ENCODE measurements at places on chromosomes 4 and X.

GRCh38 chr4:40206426-40206825 lies 9.6 kb downstream of the RHOH start:
- no peak for DNase-seq

GRCh38 chr4:156628858-156629257 lies 342.7 kb downstream of the PDGFC start:
- DNase-seq: no peak

- DNase-seq: no peak
These were observed 39.6 kb upstream of the SRPX start for GRCh38 chrX:38260231-38260630.

DNA sequence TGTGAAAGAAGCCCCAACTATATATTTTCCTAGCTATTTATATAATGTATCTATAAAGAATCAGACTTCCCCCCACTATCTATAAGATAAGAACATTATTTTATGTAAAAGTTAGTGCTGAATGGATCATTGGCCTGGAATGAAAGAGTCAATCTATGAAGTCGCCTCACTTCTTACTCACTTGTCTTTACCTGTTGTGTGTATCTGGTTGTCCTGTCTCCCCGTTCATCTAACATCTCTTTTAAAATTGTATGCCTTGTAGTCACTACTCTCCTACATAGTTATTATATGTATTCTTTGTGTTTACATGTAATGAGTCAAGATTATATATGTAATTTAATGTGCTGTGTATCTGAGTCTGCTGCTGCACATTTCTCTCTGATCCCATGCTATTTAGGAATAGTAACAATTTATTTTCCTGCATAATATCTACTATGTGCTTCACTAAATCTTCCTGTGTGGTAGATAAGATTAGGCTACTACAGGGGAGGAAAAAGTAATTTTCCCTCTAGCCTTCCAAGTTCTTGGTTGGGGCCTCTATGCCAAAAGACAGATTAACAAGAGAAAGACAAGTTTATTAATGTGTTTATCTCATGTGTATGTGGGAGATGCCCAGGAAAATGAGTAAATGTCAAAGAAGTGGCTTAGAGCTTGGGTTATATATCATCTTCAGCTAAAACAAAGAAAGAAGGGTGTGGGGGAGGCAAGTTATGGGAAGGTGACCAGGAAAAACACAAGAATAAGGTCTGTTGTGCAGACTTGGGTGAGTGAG lies 77.6 kb upstream of the FRMPD4 start:
- DNase-seq: no peak

- no peak for DNase-seq
These were observed 32.0 kb downstream of the LAS1L start for GRCh38 chrX:65502618-65503017.

DNA sequence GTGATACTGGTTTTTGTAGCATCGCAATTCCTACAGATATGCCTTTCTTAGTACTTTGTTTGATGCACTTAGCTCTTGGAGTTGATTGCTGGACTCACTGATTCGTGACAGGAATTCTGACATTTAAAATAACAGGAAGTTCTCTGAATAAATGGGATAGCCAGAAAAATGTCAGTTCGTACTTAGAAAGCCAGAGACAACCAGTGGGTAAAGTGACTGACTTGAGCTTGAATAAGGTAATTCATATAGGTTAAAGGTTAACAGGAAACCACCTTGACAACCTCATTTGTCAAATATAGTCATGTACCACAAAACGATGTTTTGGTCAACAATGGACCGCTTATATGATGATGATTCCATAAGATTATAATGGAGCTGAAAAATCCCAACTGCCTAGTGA lies 181.4 kb downstream of the RPA4 start:
- DNase-seq: no peak

GRCh38 chrX:108309144-108309543 lies 129.1 kb downstream of the COL4A6 start:
- no peak for DNase-seq

- DNase-seq: no peak
These were observed 49.8 kb upstream of the PRPS2 start for GRCh38 chrX:12741416-12741815.

GRCh38 chr4:152052451-152053057 lies 291.7 kb upstream of the GATB start:
- DNase-seq: no peak

DNA sequence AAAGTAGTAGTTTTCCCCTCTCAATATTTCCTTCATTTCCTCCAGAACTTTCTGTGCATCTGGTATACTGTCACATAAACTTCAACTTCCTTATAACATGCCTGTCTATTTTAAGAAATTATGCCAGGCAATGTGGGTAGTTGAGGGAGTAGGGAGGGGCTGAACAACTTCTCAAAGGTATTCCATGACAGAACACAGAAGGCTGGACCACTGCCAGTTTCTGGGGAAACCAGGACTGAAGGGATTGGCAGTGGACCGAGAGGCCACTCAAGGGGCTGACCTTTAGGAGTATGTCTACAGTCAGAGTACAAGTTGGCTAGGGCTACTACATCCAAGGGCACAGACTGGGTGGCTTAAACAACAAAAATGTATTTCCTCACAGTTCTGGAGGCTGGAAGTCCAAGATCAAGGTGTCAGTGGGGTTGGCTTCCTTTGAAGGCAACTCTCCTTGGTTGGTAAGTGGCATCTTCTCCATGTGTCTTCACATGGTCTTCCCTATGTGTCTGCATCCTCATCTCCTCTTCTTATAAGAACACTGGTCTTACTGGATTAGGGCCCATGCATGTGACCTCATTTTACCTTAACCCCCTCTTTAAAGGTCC lies 6.9 kb downstream of the SH3RF1 start:
- no peak for DNase-seq

DNA sequence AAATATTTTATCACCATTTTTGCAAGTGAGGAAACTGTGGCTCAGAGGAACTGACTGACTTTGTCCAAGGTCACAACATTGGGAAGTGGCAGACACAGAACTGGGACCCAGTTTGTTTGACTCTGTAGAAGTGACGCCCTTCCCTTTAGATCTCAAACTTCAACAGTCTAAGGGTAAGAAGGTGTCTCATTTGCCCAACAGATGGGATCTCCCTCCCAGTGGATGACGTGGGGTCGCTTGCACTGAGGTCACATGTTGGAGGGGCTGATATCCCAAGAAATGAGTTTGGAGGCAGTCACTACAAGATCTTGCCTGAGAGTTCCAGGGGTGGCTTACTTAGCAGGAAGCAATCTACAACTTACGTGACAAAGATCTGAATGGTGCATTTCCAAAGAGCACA lies 172.5 kb upstream of the GPC4 start:
- DNase-seq: no peak

DNA sequence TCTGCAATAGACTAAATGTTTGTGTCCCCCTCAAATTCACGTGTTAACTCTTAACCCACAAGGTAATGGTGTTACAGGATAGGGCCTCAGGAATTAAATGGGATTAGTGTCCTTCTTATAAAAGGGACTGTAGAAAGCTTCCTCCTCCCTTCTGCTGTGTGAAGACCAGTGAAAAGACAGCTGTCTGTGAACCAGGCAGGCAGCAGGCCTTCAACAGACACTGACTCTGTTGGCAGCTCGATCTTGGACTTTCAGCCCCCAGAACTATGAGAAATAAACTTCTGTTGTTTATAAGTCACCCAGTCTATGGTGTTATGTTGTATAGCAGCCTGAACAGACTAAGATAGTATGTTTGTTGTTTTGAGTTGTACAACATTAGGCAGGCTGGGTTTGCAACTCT lies 208.1 kb downstream of the GBA3 start:
- DNase-seq: no peak

GRCh38 chr4:78171482-78171881 lies 114.4 kb downstream of the FRAS1 start:
- no peak for DNase-seq

- no peak for DNase-seq
These were observed 1.1 kb downstream of the RPS6KA6 start for GRCh38 chrX:84186603-84187532.

GRCh38 chrX:56107320-56107719 lies 124.8 kb upstream of the KLF8 start:
- no peak for DNase-seq

GRCh38 chr4:170743633-170744032 lies 653.9 kb upstream of the AADAT start:
- DNase-seq: no peak

GRCh38 chrX:12999422-12999821 lies 24.5 kb downstream of the TMSB4X start:
- no peak for DNase-seq

GRCh38 chr4:115357776-115358175 lies 244.4 kb upstream of the NDST4 start:
- no peak for DNase-seq

DNA sequence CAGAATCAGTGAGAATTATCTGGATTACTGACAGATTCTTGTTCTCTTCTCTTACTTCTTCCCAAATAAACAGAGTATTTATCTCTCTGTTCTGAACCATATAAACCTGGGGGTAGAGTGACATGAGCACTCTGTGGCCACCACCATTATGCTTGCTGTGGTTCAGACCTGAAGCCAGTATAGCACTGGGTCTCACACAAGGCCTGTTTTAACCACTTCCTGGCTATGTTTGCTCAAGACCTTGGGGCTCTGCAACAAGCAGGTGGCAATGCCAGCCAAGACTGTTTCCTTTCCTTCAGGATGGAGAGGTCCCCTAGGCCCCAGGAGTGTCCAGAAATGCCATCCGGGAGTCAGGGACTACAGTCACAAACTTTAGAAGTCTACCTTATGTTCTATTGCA lies 21.7 kb upstream of the HEPH start:
- DNase-seq: no peak

GRCh38 chrX:72584163-72584562 lies 11.5 kb upstream of the HDAC8 start:
- no peak for DNase-seq

DNA sequence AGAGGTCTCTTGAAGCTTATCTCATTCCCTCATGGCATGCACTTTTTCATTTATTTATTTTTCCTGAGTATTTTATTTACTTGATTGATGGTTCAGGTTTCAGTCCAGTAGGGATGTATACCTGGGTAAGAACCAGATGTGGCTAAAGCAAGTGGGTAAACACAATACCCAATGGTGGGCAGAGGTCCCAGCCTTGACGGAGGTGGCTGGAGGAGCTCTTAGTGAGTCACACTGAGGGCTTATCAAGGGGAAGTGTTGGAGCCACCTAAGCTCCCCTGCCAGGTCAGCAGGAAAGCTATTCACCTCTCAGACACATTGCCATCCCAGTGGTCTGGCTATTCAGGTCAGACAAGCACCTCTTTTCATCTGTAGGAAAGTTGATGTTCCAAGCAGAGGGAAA lies 236.2 kb upstream of the MAGEB16 start:
- no peak for DNase-seq

GRCh38 chrX:48451708-48452107 lies 18.4 kb downstream of the SLC38A5 start:
- DNase-seq: no peak

- no peak for DNase-seq
These were observed 147.8 kb upstream of the PSAPL1 start for GRCh38 chr4:7582313-7583097.

GRCh38 chrX:13764765-13765164 lies 30.2 kb downstream of the OFD1 start:
- DNase-seq: no peak

Measured in forelimb muscle (tissue), 1 donor.